Activated effector memory CD4-positive, alpha-beta T cell treated with anti-CD3 and anti-CD28 coated beads, Interleukin-2, amount 50 U/mL, for 16 hours (primary cell): ENCODE measurements at places on chromosomes 5 and 9.

GRCh38 chr9:935348-935965, 41.0 kb upstream of the DMRT3 start:
- DNase-seq: no peak

- peak; percentile 39 for DNase-seq
Observed at GRCh38 chr5:166441-167372, 24.6 kb upstream of the LRRC14B start.

- DNase-seq: no peak
Observed at GRCh38 chr5:71573591-71573990, 13.5 kb upstream of the MCCC2 start.

- no peak for DNase-seq
Observed at GRCh38 chr9:104984121-104984520, 56.2 kb upstream of the ABCA1 start.

GRCh38 chr9:111250875-111251842, 78.9 kb downstream of the OR2K2 start:
- no peak for DNase-seq

DNA sequence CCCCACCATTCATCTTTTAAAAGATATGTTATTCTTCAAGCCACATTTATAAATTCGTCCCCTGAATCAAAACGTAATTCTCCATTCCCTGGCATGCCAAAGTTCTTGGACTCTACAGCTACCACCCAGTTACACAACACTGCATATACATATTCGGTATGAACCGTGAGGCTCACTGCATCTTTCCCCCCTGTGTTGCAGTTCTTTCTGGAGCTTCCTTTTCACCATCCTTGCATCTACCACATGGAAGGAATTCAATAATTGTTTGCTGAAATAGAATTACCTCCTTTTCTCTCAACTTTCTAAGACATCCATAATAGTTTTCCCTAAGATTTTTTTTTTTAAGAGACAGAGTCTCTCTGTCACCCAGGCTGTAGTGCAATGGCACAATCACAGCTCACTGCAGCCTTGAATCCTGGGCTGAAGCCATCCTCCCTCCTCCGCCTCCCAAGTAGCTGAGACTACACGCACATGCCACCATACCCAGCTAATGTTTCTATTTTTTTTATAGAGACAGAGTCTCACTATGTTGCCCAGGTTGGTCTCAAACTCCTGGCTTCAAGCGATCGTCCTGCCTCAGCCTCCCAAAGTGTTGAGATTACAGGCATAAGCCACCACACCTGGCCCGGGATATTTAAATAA, 3.3 kb downstream of the LPAR1 start:
- no peak for DNase-seq

DNA sequence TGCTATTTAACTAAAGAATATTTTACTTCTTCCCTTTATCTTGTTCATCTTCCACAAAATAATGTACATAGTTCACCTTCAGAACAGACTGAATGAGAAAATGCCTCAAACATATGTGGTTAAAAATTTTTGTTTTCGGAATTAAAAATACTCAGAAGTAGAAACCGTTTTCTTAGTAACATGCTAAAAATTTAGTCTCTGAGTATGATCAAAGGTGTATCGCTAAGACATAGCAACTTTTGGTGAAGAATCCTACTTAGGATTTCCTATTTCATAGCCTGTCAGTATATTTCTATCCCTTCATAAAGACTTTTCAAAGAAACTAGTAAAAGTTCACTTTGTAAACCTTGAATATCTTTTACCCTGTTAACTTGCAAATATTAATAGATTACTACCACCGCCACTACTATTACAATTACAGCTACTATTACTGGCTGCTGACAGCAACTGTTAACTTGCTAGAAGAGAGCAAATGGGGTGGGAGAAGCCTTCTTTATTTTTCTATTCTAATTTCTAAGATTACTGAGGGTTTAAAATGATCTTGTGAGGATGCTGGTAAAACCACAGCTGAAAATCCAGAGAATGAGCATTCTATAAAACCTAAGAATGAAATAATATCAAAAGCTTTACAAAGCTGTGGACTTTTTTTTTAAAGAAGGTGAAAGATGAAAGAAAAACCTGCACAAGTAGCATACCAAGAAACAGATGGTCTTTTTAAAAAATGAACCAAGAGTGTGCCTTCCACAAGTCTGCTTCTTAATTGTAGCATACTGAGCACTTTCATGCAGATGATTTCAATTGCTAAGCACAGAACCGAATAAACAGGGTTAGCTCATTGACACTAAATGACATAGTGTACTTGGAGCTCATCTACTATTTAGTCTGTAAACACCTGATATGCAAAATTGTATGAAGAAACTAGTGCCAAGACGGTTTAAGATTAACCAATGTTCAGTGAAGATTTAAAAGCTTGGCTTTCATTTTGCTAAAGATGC, 246.3 kb upstream of the EFNA5 start:
- DNase-seq: no peak

GRCh38 chr9:93574091-93574899, 2.1 kb upstream of the PHF2 start:
- peak; percentile 57 for DNase-seq

- DNase-seq: no peak
Observed at GRCh38 chr9:98020476-98021145, 35.9 kb upstream of the NANS start.

DNA sequence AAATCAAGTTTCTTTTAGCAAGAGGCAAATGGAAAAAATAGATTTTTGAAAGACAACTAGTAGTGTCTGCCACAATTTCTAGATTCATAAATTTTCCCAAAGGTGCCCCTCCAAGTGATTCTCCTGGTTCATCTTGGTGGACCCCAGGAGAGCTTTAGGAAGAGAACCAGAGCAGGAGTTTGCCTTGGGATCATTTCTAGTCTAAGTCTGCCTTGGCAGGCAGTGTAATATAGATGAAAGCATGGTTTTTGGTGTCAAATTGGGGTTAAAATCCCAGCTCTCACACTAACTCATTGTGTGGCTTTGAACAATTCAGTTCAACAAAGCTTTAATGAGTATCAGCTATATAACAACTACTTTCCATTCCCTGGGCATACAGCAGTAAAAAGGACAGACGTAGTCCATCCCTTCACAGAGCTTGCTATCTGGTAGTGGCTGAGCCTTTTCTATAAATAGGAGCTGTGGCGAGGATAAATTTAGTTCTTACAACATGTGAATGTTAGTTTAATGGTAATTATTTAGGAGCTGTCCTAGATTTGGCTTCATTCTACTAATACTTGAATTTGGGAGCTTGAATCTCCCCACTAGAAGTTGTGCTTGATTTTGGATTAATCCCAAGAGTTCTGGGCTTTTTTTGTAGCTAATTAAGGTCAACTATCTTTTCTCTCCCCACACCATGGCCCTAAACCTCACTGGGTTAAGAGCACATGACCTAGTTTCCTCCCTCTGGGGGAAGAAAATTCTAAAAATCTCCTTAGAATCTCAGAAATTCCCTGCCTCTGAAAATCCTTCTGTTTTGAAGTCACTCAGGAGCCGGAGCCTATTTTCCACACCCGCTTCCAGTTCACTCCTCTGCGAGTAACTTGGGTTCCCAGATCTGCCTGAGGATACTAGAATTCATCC, 197.8 kb downstream of the PCSK1 start:
- DNase-seq: no peak

DNA sequence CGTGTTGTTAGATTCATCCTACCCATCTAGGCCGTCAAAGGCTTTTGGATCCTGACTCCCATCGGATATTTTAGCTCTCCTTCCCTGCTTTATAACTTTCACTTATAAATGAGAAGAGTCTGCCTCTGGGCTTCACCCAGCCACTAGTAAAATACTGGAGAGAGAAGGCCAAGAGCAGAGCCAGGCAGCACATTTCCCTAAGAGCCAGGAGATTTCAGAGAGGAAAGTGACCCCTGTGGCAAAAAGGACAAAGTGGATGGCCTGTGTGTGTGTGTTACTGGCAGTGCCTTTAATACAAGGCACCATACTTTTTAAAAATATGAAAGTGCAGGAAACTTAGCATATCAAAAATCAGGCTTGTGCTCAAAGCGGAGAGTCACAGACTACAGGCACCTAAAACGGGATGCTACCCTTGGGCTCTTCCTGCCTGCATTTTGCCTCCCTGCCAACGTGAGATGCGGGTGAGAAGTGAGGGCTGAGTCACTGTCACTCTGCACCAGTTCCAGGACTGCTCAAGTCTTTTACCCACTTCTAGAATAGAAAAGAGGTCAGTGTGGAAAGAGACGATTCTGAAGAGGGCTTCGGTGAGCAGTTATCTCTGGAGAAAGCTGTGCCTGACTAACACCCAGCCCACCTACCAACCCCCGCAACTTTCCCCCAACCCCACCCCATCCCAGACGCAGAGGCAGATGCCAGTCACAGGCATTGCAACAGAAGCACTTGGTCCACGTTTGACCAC, 15.9 kb downstream of the NFIL3 start:
- DNase-seq: no peak

DNA sequence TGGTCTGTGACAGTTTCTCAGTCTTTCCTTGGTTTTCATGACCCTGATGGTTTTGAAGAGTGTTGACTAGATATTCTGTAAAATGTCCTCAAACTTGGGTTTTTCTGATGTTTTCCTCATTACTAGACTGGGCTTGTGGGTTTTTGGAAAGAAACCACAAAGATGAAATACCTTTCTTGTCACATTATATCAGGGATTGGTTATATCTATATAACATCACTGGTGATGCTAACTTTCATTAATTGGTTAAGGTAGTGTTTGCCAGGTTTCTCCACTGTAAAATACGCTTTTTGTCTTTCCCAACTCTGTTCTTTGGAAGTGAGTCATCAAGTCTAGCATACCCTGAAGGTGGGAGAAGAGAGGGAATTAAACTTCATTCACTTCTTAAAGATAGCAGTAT, 3.3 kb upstream of the IL31RA start:
- no peak for DNase-seq

GRCh38 chr5:82560561-82560960, 282.4 kb upstream of the RPS23 start:
- DNase-seq: no peak

- DNase-seq: no peak
Observed at GRCh38 chr9:37929441-37929895, 25.5 kb upstream of the SLC25A51 start.

DNA sequence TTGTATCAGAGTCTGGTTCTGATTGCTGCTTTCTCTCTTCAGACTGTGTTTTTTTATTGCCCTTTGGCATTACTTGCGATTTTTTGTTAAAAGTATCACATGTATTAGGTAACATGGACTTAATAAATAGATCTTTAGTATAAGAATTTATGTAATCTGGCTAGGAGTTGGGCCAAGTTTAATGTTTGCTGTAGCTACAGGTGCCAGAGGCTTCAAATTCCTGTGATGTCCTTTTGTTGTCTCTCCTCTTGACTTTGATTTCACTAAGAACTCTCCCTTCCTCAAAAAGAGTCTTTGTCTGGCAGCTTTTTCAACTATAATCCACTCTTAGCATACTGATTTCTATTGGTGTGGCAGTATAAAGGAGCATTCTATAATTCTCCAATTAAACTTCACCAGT, 313.1 kb downstream of the DTWD2 start:
- no peak for DNase-seq

- no peak for DNase-seq
Observed at GRCh38 chr5:39654715-39655114, 229.9 kb upstream of the DAB2 start.

- DNase-seq: peak; percentile 61
Observed at GRCh38 chr5:177134697-177135225, 1.2 kb downstream of the NSD1 start.

DNA sequence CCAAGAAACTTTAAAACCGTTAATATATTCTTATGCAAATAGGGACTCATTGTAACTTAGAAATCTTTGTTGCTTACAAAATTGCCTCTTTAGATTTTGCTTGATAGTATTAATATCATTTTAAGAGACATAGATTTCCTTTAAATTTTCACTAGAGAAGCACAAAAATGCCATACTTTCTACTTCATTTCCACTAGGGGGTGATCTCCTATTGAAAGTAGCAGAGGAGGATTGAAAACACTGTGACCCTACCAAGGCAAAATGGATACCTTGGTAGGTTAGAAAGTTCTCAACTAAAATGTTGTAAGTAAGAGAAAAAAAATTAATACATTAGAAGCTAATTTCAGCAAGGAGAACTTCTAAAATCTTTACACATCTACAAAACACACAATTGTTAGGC, 204.9 kb downstream of the CHSY3 start:
- DNase-seq: no peak

GRCh38 chr5:100026606-100027005, 508.6 kb upstream of the FAM174A start:
- DNase-seq: no peak

DNA sequence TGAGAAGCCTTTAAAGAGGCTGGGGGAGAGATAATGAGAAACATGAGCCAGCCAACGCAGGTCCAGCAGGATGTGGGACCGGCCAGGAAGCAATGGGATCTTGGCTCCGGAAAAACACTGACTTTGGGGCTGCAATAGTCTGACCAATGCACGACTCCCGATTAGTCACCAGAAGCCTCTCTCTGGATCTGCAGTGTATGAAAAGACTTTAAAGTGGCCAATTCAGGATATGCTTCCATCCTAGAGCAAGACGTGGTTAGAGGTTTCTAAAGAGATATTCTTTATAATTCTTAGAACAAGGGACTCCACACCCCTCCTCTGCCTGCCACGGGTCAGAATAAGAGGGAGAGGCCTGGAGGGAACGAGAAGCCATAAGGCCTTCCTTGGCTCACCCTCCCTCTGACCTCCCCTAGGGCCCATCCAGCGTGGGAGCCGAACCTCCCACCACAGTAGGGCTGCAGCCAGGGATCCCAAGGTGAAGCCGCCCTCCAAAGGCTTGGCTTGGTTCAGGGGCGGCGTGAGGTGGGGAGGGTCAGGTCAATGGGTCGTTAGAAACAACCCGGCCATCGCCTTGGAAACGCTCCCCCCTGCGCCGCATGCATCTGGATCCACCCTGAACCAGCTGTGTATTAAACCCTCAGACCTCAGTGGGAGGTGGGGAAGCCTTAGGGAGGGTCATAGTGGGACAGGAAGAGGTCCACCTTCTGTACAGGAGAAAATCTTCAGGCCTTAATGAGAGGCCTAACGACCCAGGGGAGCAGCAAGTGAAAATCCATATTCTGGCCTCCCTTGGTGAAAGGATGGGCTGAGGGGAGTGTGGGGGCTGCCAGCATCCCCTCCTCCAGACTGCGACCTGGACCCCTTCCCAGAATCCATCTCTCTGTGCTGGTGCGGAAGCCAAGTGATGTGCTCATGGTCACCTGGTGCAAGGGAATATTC, 11.1 kb downstream of the FGF1 start:
- DNase-seq: no peak

- DNase-seq: no peak
Observed at GRCh38 chr5:83718195-83718825, 2.3 kb downstream of the HAPLN1 start.

DNA sequence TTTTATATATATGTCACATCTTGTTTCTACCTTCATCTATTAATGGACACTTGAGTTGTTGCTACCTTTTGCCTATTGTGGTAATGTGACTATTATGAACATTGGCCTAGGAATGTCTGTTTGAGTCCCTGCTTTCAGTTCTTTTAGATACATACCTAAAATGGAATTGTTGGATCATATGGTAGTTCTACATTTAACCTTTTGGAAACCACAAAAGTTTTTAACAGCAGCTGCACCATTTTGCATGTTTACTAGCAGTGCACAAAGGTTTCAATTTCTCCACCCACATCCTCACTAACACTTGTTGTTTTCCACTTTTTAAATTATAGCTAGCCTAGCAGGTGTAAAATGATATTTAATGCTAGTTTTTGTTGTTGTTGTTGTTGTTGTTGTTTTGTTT, 88.4 kb downstream of the GALNT10 start:
- DNase-seq: no peak
